ENCODE measurements at places on chromosomes 5 and 9. TPM values are rescaled to one million over a fixed set of nuclear protein-coding genes. Genes with fewer than 3 reads are reported as not detected.
A peak's percentile ranks its signal among the peaks of the same experiment; 100 is the strongest.

DNA sequence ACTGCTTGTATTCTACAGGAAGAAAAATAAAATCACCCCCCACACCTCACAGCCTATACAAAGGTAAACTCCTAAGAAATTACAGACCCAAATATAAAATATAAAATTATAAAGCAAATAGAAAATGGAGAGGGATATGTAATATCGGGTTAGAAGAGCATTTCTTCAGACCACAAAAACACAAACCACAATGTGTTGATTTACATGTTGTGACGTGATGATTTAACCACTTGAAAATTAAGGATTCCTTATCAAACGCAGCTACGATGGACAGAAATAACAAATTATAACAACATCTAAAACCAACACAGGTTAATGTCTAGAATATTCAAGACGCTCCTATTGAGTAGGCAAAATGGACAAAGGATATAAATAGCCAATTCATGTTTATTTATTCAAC, 26.3 kb downstream of the SSBP2 start:
- no peak for DNase-seq

- no peak for DNase-seq
These were observed 47.8 kb downstream of the PDE4D start for GRCh38 chr5:59845730-59846129.

- DNase-seq, result no peak
These were observed 76.2 kb downstream of the GPR21 start for GRCh38 chr9:123109540-123110279.

DNA sequence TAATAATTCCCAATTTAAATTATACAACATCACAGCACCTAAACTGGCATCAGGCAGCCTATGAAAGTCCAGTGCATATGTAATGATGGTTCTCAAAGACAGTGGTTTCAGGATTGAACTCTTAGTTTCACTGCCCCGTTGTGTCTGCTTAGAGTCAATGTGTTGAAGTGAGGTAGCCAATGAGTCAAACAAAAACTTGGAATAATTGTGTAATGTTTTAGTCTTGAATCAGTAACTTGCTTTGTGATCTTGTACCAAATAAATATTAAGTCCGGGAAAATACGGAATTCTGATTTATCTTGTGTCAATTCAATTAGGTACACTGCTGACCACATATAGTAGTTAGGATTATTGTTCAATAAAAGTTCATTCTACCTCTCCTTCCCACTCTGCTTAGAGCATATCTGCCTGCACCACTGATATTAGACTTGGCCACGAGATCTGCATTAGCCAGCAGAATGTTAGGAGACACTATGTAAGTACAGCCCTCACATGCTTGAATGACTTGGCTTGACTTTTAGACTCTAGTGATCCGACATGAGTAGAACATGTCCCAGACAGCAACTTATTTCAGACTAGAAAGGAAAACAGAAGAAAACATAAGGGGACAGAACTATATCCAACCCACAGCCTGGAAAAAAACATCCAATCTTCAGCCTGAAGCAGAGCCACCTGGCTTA, 441.5 kb upstream of the PTGER4 start:
- no peak for DNase-seq

GRCh38 chr9:76810377-76810957, 46.2 kb downstream of the PCA3 start:
- DNase-seq, result peak; percentile 79

- no peak for DNase-seq
These were observed 150.3 kb downstream of the CDH18 start for GRCh38 chr5:19837536-19838174.

Gene KLF9
- 38.8 TPM for total RNA-seq

GRCh38 chr5:151719228-151720000, 32.7 kb upstream of the SPARC start:
- DNase-seq, result peak; percentile 80

Gene PCDHB6
- 0.05 TPM for total RNA-seq

Gene SLC34A1
- not detected for total RNA-seq

DNA sequence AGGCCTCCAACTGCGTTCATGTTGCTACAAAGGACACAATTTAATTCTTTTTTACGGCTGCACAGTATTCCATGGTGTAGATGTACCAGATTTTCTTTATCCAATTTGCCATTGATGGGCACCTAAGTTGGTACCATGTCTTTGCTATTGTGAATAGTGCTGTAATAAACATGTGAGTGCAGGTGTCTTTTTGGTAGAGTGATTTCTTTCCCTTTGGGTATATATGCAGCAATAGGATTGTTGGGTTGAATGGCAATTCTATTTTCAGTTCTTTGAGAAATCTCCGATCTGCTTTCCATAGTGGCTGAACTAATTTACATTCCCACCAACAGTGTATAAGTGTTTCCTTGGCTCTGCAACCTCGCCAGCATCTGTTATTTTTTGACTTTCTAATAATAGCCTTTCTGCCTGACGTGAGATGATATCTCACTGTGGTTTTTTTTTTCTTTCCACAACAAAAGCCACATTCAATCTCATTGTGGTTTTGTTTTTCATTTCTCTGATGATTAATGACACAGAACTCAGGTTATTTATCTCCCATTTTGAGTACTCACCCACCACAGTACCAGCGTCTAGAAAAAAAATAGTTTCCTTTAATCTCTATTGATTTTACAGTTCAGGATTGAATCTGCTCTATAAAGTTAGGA, 21.9 kb downstream of the ARRDC3 start:
- DNase-seq, result no peak

GRCh38 chr5:10666531-10667299, 94.3 kb downstream of the DAP start:
- no peak for DNase-seq

DNA sequence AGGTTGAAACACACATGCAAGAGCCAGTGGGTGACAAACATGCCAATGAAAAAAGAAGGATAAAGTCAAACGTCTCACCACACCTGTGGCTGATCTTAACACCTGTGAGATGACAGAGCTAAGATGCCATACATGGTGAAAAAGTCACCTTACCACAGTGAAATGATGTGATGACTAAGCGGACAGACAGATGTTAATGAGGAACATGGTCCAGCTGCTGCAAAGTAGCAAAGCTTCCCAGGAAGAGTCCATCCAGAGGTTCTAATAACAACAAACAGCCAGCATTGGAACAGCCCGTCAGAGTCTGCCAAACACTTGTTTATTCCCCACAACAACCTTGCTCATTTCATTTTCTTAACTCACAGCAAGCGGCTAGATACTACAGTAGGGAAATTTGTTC, 1.9 kb downstream of the KIAA1191 start:
- DNase-seq, result no peak

- DNase-seq, result peak; percentile 97
These were observed 463.5 kb upstream of the RGMB start for GRCh38 chr5:98309785-98310598.

Gene EXD3
- 43.1 TPM for total RNA-seq

GRCh38 chr5:35066260-35066795, 18.6 kb upstream of the AGXT2 start:
- DNase-seq, result no peak

- no peak for DNase-seq
These were observed 11.3 kb downstream of the FRMD3 start for GRCh38 chr9:83526901-83527300.

- no peak for DNase-seq
These were observed 54.5 kb downstream of the GABBR2 start for GRCh38 chr9:98654247-98654646.

Gene MIGA2
- 34.4 TPM for total RNA-seq

- DNase-seq, result peak; percentile 87
These were observed 146.5 kb downstream of the FANCC start for GRCh38 chr9:95171001-95171400.

Gene CCNJL
- total RNA-seq, result 10.4 TPM

- DNase-seq, result no peak
These were observed 160.9 kb downstream of the LPAR1 start for GRCh38 chr9:110877374-110877773.

DNA sequence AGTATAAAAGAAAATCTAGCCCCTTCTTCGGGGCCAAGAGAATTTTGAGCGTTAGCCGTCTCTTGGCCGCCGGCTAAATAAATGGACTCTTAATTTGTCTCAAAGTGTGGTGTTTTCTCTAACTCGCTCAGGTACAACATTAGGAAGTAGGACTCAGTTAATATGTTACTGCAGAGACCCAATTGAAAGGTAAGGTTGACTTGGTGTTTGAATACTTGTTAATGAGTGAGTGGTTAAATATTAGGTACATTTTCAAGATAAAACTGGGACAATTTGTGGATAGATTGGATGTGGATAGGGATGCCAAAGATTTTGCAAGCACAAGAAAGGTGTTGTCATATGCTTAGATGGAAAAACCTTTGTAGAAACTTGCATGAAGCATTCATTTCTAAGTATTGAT, 1177.3 kb upstream of the CDH18 start:
- DNase-seq, result no peak

Gene SLC22A4
- total RNA-seq, result 4.7 TPM

- DNase-seq, result peak; percentile 26
These were observed 47.2 kb upstream of the ARL15 start for GRCh38 chr5:54357408-54358058.

Gene MAST4
- 38.3 TPM for total RNA-seq

All from dermis blood vessel endothelial cell (primary cell).